ENCODE measurements at places on chromosomes 12 and 14.

DNA sequence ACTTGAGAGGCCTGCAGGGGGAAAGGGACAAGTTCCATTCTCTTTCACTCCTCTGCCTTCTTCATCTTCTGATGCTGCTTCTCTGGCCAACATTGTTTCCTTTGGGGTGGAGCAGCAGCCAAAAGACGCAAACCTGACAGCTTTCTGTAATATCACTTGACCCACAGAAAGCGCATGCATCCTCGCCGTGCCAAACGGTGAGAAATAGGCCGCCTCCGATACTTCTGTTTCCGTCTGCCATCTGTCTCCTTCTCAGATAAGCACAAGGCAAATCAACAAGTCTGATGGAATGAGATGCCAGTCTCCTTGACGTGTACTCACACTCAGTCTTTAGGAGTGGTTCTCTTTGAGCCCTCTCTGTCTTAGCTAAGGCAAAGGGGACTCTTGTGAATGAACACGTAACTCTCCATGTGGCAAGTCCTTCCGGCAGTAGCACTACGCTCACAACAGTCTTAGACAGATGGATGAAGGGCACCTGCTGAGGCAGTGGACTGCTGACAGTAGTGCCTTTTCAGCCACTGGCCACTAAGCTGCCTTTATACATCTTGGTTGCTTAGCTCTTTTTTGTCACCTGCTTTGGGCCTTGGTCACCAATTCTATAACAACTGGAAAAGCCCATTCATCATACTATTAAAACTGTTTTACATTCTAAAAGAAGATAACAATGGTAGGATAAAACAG lies 214.1 kb downstream of the FBXL14 start:
- no peak for DNase-seq

GRCh38 chr12:109573914-109574244 lies 285 bp downstream of the MVK start:
- no peak for DNase-seq

DNA sequence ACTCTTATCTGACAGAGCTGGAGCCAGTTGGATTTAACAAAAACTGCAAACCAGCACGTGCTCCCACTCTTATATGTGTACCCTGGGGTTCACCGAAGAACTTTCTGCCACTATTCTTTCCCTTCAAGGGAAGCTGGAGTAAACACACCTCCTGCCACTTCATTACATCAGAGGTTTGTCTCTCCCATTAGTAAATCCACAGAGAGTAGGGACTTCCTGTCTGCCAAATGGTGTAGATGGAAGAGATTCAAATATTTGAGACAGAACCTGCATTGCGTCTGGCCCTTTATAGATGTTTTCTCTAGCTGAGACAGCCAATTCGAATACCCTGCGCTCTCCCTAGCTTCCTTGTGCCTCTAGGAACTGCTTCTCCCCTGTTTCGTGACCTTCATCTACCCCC lies 29.1 kb upstream of the AEBP2 start:
- DNase-seq: no peak

- no peak for DNase-seq
These were observed 703 bp downstream of the TMED10 start for GRCh38 chr14:75175677-75176141.

- no peak for DNase-seq
These were observed 13.3 kb upstream of the BTG1 start for GRCh38 chr12:92158796-92159439.

GRCh38 chr14:80172375-80173051 lies 38.8 kb downstream of the DIO2 start:
- no peak for DNase-seq

GRCh38 chr14:105275267-105275946 lies 25.4 kb downstream of the BRF1 start:
- no peak for DNase-seq

- no peak for DNase-seq
These were observed 37.9 kb downstream of the KIAA0586 start for GRCh38 chr14:58465421-58465820.

DNA sequence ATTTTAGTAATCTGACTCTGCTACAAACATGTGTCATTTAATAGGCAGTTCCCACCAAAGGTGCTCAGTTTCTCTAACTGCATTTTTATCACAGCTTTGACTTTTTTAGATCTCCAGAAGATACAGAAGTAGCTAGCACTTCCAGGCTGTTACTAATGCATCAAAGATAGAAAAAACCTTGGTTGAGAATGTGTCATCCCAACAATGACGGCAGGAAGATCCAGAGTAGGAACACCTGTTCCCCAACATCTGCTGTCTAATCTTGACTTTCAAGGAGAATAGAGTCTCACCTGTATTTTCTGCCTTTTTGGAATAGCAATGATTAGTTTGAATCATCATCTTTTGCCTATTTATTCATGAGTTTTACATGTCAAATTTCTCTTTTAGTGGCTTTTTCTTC lies 45.0 kb downstream of the ARMH4 start:
- no peak for DNase-seq

DNA sequence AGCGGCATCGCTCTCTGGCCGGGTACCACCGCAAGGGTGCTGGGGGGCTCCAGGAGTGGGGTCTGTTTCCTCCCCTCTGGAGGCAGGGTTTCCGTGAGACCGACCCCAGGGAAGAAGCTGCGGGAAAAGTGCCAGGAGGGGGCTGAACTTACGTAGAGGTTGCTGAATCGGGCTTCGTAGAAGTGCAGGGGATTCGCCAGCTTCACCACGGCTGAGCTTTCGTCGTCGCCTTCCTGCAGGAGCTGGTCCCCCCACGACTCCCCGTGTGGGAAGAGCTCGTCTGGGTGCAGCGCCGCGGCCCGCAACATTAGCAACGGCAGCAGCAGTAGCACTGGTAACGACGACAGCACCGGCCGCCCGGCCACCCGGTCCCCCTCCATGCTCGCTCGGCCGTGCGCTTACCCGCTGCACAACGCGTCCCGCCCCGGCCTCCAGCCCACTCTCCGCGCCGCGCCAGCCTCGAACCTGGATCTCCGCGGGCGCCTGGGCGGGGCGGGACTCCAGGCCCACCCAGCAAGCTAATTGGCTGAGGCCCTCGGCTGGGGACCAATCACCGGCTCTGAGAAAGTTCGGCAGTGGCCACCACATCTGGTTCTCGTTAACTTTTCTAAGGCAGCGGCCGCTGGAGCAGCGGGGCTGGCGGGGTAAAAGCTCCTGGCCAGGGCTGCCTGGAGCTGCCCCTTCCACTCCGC lies at the start of gene NID2:
TSS of gene NID2 (minus strand) at position 445 of the 692 bp plus-strand sequence. CDS start at position 380, 65 bp downstream.
- DNase-seq: no peak

GRCh38 chr12:95995238-95996031 lies 709 bp downstream of the HAL start:
- DNase-seq: no peak

DNA sequence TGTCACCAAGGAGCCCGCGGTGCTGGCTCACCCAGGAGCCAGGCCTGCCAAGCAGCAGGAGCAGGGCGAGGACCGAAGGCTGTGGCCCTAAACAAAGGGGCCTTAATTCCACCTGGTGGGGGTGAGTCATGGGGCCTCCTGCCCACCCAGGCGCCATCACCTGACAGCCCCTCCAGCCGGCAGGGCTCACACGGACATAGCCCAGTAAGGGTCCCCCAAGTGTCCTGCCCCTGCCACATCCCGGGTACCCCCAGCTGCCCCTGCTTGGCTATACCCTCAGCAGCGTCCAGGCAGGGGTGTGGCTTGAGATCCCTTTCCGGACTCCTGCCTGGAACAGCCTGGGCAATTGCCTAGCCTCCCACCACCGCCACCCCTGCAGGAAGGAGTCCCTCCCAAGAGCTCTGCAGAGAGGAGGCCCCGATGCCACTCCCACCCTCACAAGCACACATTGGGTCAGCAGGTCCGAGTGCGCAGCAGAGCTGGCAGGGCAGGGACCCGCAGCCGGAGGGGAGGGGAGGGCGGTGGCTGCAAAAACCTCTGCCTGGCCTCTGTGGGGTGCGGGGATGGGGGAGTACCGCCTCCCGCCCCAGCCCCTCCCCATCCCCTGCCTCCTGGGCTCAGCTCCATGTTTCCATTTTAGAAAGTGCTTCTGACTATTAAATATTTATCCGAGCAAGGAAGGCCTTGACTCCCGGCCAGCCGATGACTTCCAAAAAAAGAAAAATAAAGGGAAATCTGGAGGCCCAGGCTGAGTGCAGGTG lies 4.6 kb downstream of the AHNAK2 start:
- no peak for DNase-seq

DNA sequence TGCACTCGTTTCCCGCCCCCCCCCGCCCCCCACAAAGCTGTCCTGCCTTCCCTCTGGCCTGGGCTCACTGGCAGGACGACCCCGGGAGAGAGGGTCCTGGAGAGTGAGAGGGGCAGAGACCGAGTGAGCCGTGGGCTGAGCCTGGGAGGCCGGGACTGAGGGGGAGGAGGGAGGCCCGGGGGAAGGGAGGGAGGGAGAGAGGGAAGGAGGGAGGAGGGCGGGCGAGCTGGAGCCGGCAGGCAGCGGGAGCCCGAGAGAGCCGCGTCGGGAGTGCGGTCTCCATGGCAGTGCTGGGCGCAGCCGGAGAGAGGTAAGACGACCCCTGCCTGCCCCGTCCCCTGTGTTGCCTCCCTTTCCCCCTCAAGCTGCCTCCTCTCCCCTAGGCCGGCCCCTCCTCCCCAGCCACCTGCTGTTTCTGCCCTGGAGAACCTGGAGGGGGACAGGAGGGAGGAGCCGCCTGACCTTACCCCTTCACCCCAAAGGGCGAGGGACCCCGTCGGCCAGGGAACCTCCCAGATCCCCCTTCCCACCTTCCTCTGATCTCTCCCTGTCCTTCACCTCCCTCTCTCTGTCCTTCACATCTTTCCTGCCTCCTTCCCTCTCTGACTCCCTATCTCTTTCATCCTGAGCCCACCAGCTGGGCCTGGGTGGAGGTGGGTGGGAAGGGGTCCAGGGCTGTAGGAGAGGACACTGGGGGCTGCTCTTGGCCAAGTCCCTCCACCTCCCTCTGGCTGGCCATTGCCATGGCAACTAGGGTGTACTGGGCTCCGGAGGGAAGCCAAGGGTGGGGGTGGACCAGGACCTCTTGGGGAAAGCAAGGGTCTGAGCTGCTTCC lies at the start of gene GPR162:
TSS of gene GPR162 (plus strand) at position 231 of the 835 bp plus-strand sequence. CDS start 2,078 bp downstream, outside the sequence.
- no peak for DNase-seq

DNA sequence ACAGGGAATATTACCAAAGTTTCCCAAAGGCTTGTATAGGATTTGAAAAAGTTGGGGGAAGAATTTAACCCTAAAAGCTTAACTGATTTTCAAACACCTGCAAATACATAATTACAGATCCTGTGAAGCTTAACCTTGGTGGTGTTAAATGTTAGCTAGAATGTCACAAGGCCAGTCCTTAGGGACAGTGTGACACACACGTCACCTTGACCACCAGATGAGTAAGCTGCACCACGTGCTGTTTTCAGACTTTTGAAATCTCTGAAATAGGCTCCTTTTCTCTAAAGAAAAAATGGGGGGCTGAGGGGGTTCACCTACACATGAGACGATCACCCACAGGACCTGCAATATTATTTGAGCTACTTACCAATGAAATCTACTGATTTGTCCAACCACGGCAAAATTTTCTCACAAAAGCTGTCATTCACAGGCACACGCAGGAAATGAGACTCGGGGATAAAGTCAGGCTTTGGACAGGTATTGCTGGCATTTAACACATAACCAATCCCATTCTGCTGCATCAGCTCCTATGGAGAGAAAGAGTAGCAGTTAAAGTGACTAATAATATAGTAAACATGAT lies 75.9 kb downstream of the DUSP16 start:
- no peak for DNase-seq

DNA sequence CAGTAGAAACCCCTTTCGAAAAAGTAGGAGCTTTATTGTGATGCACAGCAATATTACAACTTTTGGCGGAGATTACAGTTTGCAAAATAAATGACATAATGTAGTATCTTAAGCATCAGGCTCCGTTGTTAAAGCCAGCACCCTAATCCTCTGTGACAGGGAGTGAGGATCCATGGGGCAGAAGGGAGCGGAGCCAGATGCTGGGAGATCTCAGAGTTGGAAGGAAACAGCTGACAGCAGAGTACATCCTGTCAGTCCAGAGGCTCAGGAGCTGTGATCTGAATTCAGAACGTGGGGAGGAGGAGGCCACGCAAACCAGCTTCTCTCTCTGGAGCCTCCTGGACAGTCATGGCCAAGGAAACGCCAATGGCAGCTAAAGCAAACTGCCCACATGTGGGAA lies 55.7 kb downstream of the TMTC1 start:
- no peak for DNase-seq

- no peak for DNase-seq
These were observed 699 bp upstream of the B4GALNT3 start for GRCh38 chr12:459050-459429.

DNA sequence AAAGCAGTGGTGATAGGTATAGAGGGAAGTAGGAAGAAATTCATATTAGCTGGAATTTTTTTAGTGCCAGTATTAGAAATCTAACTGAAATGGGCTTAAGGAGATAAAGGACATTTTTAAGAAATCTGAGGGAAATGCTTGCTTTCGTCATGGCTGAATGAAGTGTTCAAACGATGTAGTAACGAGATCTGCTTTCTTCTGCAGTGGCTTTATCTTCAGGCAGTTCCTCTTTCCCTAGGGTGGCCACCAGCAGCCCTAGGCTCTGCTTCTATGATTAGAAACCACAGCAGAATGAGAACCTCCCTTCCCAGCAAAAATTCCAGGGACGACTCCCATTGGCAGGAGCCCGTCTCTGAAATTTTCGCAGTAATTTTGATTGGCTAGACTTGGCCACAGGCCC lies 163.9 kb upstream of the FRMD6 start:
- DNase-seq: no peak

- DNase-seq: no peak
These were observed 68.9 kb upstream of the NCOR2 start for GRCh38 chr12:124636138-124636978.

GRCh38 chr12:23722655-23723054 lies 226.8 kb downstream of the SOX5 start:
- no peak for DNase-seq

DNA sequence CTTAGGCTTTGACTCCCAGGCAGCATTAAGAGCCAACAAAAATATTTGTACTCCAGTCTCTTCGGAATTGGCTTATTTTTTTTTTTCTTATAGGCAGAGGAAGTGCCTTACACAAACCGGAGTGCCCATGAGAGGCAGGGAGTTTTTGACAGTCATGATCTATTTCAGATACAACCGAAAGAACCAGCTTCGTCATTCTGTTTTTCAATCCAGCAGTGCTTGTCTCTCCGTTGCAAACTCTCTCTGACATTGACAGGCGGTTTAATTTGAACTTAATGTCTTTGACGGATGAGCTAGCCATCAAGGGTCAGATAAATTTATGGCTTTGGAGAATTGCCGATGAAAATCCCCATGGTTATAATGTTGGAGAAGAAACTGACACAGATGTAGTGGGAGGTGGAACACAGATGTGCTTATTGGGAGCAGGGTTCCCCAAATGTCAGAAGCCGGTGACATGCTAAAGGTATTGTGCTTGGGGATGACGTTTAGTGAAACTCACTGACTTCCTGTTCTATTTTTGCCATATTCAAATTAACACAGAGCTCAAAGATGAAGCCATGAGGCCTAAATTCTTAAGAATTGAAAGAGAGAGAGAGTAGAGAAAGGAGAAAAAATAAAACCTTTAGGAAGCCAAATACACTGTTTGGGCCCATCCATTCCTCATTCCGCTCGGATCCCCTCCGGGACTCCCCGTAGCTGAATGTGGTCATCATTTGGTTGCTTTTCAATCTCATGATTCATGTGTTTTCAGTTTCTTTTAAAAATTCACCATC lies 59.7 kb downstream of the PLXNC1 start:
- DNase-seq: no peak

GRCh38 chr12:64733857-64734256 lies 25.3 kb downstream of the GNS start:
- no peak for DNase-seq

Measured in activated gamma-delta T cell (primary cell).